ENCODE measurements at places on chromosomes 6 and 20.

DNA sequence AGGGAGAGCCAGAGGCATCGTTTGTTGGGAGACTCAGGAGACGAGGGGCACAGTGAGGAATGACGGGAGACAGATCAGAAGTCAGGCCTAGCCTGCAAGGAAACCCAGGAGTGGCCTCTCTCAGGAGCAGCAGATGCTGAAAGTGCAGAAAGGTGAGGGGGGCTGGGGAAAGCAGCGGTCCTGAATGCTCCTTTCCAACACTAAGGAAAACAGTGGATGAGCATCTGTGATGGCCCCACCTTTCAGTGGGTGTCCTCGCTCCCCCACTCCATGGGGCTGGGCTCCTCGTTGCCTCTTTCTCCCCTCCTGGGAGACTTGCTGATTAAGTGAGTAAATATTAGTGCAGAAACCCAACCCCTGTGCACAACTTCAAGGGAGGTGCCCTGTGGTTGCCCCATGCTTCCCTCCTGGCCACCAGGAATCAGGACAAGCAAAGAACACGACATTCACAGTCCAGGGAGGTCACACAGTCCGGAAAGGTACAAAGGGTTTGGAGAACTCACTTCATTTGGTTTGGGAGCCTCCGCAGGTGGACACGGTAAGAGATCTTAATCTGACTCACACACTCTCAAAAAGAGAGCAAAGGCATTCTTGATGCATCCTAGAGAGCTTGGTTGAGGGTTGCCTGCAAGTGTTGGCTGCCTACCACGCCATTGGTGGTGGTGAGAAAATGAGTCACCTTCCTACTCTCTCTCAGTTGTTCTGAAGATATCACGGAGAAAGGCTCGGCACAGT lies 9.7 kb upstream of the BPIFB1 start:
- DNase-seq = no peak

GRCh38 chr6:100503043-100503705 lies 38.5 kb upstream of the SIM1 start:
- no peak for DNase-seq

GRCh38 chr20:45041464-45042337 lies 59.2 kb downstream of the KCNS1 start:
- peak; percentile 30 for DNase-seq

GRCh38 chr6:29251736-29252135 lies 49.8 kb upstream of the OR14J1 start:
- DNase-seq = no peak

- DNase-seq = no peak
These were observed 195.9 kb downstream of the TENT5A start for GRCh38 chr6:81556551-81556950.

Measured in CD4-positive, alpha-beta T cell treated with Interleukin-6 for 4 hours (primary cell).